CD4-positive, alpha-beta T cell treated with Interleukin-12 subunit alpha and Interleukin-12 subunit beta, for 1 hour (primary cell): ENCODE measurements at places on chromosomes 16 and 17.

DNA sequence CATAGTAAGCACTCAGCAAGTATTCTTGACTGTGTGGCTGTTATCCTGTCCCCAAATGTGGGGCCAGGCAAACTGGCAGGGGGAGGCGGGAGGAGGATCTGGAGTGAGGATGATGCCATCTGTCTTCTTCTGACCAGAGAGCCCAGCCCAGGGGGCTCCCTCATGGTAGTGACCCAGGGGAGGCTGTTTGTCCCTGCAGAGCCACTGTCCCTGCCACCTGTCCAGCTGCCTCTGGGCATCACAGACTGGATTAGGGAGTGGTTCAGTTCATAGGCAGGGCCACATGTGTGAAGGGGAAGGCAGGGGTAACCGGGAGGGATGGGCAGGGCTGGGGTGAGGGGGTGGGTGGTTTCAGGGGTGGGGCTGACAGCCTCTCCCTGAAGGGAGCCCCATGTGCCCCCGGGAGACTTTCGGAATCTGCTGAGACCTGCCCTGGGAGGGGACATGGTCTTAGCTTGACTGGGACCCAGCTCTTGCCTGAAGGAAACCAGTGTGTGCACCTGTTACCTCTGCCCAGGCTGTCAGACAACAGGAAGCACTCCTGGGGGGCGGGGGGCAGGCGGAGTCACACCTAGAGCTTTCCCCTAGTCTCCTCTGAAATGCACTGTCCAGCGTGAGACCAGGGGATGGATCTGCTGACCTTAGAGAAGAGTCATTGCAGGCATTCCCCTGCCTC lies 15.2 kb downstream of the ARHGAP23 start:
- DNase-seq = no peak

GRCh38 chr17:72613806-72614292 lies 478.6 kb downstream of the SLC39A11 start:
- DNase-seq = no peak

GRCh38 chr17:83067718-83068261 lies 11.6 kb upstream of the METRNL start:
- no peak for DNase-seq

DNA sequence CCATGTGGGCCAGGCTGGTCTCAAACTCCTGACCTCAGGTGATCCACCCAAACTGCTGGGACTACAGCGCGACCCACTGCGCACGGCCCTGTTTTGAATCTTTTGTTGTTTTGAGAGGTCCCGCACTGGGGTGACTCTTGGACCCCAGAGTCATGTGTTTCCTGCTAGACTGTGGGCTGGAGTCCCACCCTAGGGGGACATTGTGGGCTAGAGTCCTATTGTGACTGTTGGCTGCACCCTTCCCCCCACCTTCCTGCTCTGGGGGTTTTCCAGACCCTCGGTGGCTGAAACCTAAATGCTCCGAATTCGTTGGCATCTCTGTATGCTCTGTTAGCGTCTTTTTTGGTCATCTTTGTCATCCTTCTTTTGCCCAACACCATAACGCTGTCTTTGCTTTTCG lies 16.0 kb downstream of the NUPR1 start:
- DNase-seq = no peak

DNA sequence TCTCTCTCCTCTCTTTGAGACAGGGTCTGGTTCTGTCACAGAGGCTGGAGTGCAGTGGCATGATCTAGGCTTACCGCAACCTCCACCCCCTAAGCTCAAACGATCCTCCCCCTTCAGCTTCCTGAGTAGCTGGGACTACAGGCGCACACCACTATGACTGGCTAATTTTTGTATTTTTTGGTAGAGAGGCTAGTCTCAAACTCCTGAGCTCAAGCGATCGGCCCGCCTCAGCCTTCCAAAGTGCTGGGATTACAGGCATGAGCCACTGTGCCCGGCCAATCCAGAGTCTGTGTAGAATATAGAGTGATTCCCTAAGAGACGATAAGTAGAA lies 65.8 kb upstream of the RPH3AL start:
- DNase-seq = peak; percentile 67

DNA sequence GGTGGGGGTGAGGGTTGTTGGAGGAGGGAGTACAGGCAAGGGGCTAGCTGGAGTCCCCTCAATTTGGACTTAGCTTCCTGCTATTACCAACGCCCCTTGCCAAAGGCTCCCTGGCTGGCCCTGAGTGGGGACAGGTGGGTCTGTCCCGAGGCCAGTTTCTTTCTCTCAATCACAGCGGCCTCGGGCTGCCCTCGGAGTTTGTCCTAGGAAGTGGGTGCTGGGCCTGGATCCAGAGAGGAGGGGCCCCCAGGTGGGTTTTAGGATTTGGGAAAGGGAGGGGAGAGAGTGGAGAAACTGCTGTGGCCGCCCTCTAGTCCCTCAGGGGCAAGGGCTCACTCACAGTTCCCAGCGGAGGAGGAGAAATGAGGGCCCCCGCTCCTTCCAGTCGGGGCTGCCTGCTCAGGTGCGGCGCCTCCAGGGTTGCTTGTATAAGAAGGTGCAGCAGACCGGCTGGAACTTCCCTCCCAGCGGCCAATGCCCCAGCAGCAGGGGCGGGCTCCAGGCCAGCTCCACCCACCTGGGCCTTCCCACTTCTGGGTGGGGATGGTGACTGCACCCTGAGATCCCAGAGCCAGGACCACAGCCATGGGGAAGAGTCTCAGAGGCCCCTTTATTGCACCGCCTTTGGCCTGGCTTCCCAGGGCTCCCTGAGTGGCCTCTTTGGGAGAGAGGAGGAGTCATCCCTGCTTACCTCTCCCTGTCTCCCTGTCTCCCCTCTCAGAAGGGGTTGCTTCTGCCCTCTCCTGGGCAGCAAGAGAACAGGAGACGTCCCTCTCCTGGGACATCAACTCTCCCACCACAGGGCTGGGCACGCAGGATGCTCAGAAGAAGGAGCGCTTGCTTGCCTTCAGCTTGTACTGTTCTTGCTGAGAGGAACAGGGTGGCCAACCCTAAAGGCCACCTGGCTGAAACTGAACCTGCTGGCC lies 112.0 kb upstream of the SMURF2 start:
- no peak for DNase-seq

GRCh38 chr17:27333410-27333980 lies 39.6 kb downstream of the WSB1 start:
- DNase-seq = no peak

- DNase-seq = peak; percentile 82
Observed at GRCh38 chr16:75620326-75621169, 2.5 kb downstream of the ADAT1 start.

GRCh38 chr17:8599351-8600011 lies 31.0 kb downstream of the MYH10 start:
- no peak for DNase-seq

- DNase-seq = no peak
Observed at GRCh38 chr17:2782055-2782454, 14.2 kb upstream of the RAP1GAP2 start.

DNA sequence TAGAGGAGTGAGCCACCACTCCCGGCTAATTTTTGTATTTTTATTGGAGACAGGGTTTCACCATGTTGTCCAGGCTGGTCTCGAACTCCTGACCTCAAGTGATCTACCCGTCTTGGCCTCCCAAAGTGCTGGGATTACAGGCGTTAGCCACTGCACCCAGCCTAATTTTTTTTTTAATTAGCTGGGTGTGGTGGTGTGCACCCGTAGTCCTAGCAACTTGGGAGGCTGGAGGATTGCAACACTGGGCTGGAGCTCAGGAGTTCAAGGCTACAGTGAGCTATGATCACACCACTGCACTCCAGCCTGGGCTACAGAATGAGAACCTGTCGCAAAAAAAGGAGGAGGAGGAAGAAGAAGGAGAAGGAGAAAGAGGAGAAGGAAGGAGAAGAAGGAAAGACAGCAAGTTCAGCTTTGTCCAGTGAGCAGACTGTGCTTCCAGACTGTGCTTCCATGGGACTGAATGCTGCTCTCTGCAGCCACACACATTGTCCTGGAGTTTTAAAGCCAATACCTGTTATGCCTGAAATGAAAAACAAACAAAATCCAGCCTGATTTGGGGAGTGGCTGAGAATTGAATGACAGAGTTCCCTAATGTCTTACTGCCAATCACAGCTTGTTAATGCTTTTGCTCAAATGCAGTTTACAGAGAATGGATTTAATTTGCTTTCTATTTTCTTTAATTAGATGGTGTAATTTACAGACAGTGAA lies 2.8 kb upstream of the TNFRSF13B start:
- no peak for DNase-seq

GRCh38 chr17:15660077-15660476 lies 24.0 kb downstream of the TRIM16 start:
- DNase-seq = no peak

- DNase-seq = no peak
Observed at GRCh38 chr17:40648384-40648968, 858 bp upstream of the SMARCE1 start.

DNA sequence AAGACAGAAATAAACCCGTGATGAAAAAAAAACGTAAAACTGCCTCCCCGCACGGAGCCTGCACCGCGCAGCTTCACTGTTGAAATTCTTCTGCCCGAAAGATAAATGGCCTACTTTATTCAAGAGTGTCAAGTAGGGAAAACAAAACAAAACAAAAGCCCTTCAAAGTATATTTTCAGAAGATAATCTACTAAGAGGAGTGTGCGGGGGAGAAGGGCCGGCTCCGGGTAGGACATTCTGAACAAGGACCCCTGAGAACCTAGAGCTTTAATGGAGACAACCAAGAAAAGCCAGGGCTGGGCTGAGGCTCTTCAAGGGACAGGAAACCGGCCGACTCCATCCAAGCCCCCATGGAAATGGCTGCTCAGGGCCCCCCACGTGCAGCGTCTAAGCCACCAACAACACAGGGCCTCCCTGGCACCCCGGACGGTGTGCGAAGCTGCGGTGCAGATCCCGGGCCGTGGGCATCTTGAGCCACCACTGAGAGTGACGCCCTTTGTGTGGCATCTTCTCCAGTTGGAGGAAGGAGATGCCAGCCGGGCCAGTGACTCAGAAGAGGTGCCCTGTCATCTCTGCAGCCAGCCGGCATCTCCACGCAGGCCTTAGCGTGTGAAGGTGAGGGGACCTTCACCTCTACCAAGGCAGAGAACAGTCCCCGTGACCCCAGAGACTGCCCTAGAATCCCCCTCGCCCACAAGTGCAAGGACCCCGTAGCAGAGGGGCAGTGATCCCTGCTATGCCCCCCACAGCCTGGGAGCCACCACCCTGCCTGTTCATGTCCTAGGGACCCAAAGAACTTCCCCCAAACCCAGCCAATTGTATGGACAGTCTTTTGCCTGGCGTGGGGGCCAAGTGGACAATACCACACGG lies 250.8 kb downstream of the C16orf95 start:
- no peak for DNase-seq

GRCh38 chr17:60163108-60163784 lies 13.5 kb downstream of the CA4 start:
- no peak for DNase-seq

DNA sequence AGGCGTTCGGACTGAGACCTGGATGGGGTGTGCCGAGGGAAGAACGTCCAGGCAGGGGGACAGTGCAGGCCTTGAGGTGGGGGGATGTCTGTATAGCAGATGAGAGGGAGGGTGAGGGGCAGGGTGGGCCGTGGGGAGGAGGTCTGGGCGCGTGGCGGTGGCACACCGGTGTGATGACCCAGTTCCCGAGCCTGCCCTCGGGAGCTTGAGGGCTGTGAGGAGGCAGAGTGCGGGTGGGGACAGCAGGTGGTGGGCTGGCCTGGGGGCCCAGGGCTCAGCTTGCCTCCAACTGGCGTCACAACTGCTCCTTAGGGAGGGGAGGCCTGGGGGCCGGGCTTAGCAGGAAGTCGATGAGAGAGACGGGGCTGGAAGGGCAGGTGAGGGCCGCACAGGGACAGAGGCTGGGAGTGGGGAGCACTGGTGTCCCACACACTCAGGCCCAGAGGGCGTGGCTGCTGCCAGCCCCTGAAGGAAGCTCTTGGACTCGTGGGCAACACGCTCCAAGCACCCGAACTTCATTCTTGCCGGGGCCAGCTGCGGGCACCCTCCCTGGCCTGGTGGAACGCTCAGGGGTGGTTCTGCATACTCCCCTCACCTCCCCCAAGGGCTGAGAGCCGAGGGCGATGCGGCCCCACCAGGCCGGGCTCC lies 6.5 kb downstream of the CACNA1H start:
- DNase-seq = no peak

GRCh38 chr17:73947281-73947965 lies 256.1 kb upstream of the RPL38 start:
- DNase-seq = no peak

- DNase-seq = no peak
Observed at GRCh38 chr16:81495321-81496234, 51.0 kb downstream of the CMIP start.

DNA sequence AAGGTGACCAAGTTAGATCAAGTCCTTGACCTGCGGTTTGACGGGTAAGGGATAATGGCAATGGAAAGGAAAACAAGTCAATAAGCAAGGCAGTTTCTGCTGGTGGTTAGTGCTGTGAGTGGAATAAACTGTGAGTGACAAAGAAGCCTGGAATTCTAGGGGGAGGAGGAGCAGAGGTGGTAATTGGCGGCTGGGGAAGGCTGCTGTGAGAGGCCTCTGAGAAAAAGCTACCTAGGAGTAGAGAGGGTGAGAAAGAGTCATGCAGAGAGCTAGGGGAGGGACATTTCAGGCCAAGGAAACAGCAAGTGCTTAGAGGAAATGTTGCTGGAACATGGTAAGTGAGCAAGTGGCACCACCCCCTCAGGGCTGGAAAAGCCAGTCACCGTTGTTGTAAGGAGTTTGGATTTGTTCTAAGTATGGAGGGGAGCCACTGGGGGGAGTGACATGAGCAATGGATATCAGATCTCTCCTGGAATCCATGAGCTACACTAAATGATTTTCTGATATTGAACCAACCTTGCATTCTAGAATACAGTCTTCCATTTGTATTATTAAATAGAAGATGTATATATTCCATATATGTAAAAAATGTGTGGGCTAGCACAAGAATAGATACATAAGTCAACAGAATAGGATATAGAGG lies 6.7 kb downstream of the NLRC3 start:
- no peak for DNase-seq

- no peak for DNase-seq
Observed at GRCh38 chr17:77527836-77528505, 387.2 kb downstream of the SEC14L1 start.

DNA sequence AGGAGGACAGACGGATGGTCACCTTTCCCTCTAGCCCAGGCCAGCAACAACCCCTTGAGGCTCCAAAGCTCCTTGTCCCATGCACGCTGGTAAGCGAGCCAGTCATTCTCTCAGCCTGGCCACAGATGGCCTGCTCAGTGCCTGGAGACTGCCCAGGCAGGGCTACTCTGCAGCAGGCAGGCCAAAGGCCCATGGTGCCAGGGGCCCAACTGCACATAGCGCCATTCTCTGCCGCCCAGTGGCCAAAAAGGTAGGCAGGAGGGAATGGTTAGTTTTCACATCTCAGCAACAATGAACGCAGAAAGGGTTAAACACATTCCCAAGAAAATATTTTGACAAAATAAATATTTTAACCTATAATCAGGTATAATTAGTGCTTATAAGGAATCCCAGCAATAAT lies 7.7 kb upstream of the SREBF1 start:
- no peak for DNase-seq

DNA sequence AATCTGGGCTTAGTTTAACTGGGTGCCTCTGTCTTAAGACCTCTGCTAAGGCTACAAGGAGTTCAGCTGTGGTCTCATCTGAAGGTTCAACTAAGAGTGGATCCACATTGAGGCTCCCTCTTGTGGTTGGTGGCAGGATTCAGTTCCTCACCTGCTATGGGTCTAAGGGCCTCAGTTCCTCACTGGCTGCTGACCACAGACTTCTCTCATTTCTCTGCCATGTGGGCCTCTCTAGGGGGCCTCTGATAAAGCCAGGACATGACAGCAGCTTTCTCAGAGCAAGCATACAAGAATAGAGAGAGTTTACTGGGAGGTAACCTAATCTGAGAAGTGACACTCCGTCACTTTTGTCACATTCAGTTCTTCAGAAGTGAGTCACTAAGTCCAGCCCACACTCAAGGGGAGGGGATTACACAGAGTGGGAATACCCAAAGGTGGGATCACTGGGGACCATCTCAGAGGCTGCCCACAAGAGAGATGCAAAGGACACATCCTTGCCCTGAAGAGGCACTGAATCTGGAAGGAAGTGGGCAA lies 19.2 kb upstream of the ABAT start:
- peak; percentile 15 for DNase-seq
